ENCODE measurements at places on chromosomes 12 and 14. TPM values are rescaled to one million over a fixed set of nuclear protein-coding genes. Genes with fewer than 3 reads are reported as not detected.

Gene ESRRB
- 0.52 TPM for total RNA-seq

Gene GSG1
- not detected for total RNA-seq

Gene KCNC2
- not detected for total RNA-seq

DNA sequence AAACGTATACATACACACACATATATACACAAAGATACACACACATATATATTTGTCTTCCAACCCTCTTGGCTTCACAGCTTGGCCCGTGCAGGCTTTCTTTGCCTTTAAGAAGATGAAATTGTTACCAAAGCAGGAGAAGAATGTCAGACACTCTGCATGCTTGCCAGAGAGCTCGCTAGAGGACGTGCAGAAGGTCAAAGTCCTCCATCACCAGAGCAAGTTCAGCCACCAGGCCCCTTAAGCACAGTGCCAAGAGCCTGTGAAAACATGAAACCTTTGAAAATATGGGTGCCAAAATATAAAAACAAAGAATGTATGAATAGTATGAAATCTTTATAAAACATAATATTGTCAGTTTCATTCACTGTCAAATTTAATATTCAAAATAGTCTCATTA, 14.9 kb upstream of the MCRS1 start:
- no peak for DNase-seq

GRCh38 chr14:60977847-60978246, 3.0 kb downstream of the TRMT5 start:
- DNase-seq, result no peak

GRCh38 chr12:129312048-129312447, 458.8 kb downstream of the GLT1D1 start:
- DNase-seq, result no peak

DNA sequence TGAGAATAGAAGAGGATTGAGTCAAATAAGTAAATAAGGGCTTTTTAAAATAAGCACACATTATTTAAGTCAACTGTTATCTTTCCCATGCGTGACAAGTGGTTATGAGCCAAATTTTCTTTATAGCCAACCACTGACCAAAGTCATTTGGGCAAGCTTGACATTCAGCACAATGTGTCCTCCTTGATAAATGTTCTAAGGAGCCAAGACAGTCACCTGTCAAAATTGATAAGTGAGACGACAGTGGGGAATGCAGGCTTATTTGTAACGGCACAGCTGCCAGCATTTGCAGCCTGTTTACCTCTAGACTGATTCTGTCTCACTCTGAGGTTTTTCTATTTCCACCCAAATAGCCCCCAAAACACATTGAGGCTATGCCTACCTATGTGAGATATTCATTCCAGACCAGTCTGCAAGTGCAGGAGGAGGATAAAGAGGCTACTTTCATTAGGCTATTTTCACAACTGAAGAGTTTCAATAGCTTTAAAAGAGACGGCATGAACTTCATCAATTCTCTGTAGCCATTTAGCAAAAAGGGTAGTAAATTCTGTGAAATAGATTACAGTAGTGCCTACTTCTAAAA, 339.5 kb downstream of the PDZRN4 start:
- DNase-seq, result no peak

DNA sequence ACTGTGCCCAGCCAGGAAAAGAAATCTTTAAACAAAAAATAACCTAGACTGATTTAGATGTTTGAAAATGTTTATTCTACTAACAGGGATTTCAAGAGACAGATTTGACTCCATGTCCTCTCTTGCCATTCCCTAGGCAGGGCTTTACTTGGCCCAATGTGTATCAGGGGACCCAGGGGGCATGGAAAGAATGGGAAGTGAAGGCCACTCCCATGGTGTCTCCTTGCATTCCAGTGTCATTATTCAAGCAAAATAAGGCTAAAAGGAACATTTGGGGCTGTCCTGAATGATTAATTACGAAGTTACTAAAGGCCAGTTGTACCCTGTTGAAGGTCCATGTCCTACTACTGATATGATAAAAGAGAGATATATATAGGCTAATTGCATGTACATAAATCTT, 151.9 kb upstream of the ATF7IP start:
- no peak for DNase-seq

Measured in aorta (tissue), 5 donors.